ENCODE measurements at places on chromosomes 1 and 21.
A peak's percentile ranks its signal among the peaks of the same experiment; 100 is the strongest.

DNA sequence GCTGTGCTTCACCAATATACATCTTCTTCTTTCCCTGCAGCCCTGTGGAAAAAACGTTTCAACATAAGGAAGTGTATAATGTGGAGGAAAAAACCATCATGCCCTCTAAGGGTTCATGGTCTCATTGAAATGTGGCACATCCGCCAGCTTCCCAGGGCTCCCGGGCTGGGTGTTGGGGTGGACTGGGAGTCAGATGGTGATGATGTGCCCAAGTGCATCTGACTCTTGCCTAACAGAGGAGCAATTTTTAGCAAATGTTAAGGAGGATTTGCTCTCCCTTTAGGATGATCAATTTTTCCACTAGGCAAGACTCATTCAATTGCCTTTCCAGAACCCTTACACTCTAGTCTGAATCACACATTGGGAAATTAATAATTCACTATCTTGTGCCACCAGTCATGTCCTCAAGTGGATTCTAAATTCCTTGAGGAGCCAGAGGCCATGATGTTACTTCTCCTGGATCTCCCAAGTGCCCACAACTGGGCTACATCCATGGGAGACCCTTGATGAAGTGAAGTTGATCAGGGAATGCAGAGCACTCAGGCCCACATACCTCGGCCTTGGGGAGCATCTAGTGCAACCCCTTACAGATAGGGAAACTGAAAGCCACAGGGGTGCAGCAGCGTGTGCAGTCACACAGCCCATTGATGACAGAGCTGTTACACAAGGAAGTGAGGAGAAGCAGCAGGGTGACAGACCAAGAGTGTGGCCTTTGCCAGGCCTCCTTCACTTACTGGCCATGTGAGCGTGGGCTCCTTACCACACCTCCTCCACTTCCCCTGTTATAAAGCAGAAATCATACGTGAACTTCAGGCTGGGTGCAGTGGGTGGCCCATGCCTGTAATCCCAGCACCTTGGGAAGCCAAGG is 100.0 kb upstream of the SLC44A3 start:
- DNase-seq = no peak

DNA sequence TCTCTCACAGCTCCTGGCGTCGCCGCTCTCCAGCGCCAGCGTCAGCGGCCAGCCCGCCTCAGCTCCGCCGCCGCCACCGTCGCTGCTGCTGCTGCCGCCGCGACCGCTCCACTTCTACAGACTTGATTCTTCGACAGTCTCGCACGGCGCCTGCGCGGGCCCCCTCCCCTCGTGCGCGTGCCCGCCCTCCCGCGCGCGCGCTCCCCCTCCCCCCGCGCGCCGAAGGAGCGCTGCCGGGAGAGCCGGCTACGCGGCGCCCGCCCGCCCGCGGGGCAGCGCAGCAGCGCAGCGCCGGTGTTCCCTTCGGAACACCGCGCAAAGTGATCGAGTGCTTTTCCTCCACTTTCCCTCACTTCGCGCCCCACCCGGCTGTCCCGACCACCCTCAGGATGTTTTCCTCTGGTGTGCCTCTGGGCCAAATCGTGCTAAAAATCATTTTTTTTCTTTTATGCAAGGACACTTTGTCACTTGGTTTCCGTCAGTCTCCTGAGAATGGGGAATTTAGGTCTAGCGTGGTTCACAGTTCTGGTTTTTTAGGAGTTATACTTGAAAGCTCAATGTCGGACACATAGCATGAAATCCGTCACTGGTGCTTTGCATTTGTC is at the start of gene IRF2BP2:
Gene IRF2BP2, minus strand, starts transcription at position 118 of the 605 bp plus-strand sequence. CDS start 684 bp downstream, outside the sequence.
- no peak for DNase-seq

- no peak for DNase-seq
Measured at GRCh38 chr1:209349363-209350308, 233.9 kb upstream of the CAMK1G start.

GRCh38 chr1:219416598-219417238 is 196.2 kb downstream of the ZC3H11B start:
- no peak for DNase-seq

- DNase-seq = no peak
Measured at GRCh38 chr1:54623216-54624007, at the start of gene FAM151A. Gene FAM151A (minus strand): TSS chr1:54623525. CDS start chr1:54623395, 130 bp downstream.

DNA sequence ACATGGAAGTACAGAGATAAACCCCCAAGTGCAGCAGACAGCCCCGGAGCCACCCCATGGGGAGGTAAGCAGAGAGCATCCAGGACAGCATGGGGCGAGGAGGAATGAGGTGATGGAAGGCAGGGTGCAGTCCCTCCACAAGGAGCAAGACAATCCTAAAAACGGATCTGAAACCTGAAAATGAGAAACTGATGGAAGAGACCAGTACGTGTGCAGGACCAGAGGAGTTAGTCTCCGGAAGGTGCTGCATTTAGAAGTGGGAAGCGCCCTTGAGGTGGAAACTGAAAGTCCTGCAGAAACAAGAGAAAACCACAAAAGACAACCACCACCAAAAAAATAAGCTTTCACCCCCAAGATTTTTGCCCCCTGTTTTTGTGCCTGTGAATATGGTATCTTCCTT is 17.4 kb upstream of the DDOST start:
- no peak for DNase-seq

DNA sequence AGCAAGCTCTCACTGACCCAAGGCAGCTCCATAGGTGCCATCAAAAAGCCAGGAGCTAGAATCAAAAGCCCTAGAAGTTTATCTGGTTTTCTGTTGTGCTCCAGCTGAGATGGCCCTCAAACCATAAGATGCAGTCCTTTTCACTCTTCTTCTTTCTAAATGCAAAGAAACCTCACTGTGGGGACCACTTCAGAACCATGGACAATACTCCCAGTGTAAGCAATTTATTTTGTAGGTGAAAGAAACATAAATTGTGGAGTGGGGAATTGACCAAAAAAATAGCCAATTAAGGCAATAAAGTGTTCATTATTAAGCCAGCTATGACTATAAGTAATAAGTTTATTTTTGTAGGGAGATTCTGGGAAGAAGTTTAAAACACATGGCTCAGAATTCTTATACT is 1399.9 kb downstream of the PLA2G4A start:
- no peak for DNase-seq

DNA sequence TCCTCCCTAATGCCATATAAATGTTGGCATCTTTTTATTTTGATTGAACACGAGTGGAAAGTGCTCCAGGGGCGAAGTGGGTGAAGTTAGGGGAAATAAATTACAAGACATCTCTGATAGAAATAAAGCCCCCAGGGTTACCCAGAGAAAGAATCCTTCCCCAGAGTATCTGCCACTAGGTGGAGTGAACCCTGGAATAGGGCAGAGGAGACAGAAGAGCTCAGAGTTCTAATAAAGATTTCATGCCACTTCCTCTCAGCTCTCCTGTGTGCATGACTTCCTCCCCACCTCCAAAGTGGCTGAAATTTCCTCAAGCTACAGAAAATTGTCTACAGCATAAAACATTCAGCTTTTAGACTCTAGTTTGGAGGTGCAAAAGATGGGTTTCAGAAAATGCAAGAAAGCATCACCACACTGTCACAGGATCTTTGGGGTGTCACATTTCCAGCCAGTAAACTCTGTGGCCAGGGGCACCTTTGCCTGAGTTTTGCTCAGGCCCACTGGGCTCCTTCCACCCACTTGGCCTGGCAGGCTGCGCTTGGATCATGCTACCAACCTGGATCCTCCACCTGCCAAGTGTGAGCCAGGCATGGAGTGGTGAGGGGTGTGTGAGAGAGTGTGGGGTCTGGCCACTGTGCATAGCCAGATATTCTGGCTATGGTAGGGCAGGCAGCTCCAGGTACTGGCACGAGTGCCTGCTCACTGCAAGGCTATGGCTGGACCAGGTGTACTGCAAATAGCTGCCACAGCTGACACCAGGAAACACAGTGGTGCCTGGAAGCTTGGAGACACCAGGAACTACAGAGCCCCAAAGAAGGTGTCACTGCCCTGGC is 208.8 kb upstream of the USP25 start:
- no peak for DNase-seq

DNA sequence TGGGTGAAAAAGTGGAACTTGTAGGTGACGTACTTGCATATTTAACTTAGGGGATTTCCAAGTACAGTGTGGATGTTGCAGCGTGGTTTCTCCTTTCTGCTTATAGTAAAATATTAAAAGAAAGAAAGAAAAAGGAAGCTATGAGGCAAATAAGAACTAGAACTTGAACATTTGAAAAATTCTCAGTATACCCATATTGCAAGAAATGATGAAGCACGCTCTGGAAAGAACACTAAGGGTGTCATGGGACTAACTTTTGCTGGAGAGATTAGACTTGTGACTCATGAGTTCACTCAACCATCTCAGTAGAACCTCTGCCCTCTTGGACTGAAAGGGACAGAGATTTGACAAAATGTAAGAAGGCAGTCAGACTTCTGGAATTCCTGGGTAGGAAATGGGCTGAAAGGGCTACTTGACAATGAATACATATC is 704.5 kb upstream of the ADGRL4 start:
- DNase-seq = no peak

GRCh38 chr1:102897557-102897956 is 210.8 kb downstream of the COL11A1 start:
- DNase-seq = peak; percentile 67

DNA sequence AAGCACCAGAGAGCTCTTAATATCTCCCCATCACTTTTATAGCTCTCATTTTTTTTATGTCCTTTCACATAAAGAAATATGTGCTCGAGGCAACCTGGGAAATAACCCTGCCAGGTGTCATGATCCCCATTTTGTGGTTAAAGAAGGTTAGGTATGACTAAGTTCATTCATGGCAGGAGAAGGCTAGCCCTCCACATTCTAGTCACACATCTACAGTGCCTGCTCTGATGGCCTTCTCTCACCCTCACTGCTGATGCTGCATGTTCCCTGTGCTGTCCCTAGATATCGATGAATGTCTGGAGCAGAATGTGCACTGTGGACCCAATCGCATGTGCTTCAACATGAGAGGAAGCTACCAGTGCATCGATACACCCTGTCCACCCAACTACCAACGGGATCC is 187.5 kb downstream of the TPR start:
- no peak for DNase-seq

Data from GM04503 (cell line).